ENCODE measurements at places on chromosomes 5 and 9.
A peak's percentile ranks its signal among the peaks of the same experiment; 100 is the strongest.

DNA sequence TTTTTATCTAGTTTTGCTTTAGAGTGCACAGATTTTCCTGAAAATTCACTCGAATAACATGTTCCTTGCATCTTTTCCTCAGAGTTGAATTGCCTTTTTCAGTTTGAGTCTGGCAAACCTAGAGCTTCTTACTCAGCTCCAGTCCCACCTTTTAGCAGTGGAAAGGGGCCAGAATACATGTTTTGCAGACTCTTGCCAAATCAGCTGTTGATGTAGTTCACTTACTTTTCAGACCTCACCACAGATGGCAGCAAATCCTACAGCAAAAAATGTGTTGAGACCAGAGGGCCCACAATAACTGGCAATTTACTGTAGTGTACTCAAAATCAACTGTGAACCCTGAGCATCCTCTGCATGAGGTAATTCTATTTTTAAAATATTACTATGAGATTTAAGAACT is 545.2 kb upstream of the ACO1 start:
- peak; percentile 5 for DNase-seq

DNA sequence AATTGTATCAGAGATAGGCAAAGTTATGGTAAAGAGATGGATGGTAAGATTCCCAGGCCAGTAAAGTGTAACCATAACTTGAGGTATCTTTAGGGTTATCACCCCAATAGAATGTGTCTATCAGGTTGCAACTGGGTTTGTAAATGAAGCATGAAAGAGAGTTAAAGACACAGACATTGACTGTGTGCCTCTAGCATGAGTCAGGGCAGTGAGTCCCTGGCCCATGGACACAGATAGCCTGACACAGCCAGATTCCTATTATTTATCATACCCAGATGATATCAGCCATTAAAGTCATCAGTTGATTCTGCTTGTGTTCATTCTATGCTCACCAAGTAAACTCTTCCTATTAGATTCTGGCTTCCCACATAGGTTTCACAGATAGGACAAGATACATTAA is 33.5 kb upstream of the SNAPC3 start:
- DNase-seq, result no peak

DNA sequence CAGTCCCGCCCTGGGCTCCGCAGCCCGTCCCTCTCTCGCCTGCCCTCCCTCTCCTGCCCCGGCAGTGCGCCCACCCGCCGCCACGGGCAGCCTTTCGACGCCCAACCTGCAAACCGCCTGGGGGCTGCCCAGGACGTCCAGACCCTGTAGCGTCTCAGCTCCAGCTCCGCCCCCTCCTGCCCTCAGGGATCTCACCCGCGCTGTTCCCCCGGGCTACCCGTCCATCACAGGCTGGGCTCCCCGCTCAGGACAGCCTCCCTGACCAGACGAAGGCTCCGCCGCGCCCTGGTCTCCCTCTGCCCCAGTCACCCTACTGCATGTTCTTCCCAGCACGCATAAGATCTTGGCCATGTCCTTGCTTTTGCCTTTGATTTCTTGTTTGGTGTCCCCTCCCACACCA is 1.4 kb downstream of the RASGEF1C start:
- no peak for DNase-seq

GRCh38 chr5:107526-107925 is 15.6 kb downstream of the PLEKHG4B start:
- DNase-seq, result no peak

DNA sequence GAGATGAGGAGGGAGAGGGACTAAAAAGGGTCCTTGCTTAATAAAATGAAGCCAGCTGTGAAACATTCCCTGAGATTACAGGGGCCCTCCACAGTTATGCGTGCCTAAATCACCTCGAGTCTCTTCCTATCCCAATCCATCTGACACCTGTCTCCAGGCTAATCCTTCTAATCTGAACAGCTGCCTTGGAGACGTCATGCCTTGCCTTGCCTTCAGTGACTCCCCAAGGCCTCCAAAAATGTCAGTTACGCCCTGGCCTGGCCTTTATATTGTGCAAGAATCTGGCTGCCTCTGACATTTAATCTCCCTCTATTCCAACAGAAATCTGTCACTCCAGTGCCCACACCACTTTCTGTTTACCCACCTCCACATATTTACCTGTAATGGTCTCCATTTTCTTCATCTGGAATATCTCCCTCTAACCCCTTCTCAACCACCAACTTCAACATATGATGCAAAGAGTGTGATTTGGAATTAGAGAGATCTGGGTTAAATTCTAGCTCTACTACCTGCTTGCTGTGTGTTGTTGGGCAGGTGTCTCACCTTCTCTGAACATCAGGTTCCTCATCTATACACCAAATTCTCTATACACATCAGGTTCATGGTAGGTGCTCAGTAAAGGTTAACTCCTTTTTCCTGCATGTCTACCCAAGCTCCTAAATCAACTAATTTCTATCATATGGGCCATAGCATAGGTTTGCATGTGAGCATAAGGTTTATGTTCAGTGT is 57.9 kb downstream of the PTCD2 start:
- DNase-seq, result peak; percentile 38

GRCh38 chr5:10374046-10375022 is 20.8 kb downstream of the MARCHF6 start:
- DNase-seq, result no peak

GRCh38 chr5:39569857-39570256 is 145.1 kb upstream of the DAB2 start:
- DNase-seq, result no peak

- no peak for DNase-seq
These were observed 25.7 kb downstream of the IL9 start for GRCh38 chr5:135869935-135870334.

DNA sequence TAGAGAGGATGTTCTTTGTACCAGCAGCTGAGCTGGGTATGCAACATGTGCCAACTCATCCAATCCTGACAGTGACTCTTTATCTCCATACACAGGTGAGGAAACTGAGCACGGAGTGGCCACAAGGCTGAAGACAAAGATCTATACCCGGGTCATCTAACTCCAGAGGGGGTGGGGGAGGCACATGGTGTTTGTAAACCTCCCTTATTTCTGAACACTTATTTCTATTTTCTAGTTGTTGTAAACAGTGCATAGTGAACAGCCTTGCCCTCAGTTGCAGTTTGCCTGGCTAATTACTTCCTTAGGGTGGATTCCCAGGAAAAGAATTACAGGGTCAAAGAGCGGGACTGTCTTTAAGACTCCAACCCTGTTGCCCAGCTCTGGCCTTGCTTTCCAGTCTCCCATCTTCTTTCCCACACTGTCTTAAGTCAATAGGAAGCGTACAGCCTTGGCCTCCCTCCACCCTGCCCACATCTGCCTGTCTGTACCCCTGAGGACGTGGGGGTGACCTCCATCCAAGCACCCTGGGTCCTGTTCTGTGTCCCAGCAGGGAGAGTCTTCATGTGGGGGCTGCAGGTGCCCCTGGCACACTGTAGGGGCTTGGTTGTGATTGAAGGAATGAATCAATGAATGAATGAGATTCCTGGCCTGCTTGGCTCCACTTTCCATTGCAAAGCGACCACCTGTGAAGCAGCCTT is 13.2 kb upstream of the FIBCD1 start:
- no peak for DNase-seq

DNA sequence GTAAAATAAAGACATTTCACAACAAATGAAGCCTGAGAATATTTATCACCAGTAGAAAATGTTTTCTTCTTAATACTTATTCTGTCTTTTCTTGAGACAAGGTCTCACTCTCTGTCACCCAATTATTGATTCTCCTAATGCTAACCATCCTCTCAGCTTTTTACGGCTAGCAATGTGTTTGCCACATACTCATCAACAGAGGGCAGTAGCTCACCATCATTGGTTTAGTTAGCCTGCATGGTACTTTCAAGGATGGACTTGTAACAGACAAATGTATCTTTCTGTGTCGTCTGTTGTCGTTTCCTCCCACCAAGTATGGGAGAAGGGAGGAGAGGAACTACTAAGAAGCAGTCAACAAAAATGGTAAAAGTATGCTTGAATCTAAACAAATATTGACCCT is 5.9 kb upstream of the ACO1 start:
- peak; percentile 18 for DNase-seq

GRCh38 chr9:107540164-107540561 is 50.6 kb upstream of the KLF4 start:
- DNase-seq, result no peak

DNA sequence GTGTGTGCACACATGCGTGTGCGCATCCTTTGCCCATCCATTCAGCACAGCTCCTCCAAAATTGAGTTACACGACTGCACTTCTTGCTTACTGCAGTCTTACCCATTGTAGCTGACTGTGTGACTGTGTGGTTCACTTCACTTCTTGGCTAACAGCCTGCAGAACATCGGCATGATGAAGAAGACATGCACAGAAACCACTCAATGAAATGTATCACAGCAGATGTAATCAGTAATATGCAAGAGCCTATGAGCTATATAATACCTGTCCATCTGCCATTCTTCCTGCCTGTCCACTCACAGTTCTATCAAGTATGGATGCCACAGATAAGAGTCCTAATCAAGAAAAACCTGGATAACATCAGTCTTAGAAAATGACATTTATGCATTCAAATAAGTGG is 83.9 kb downstream of the TRPM3 start:
- peak; percentile 26 for DNase-seq

GRCh38 chr9:84366683-84367082 is 26.1 kb upstream of the SLC28A3 start:
- DNase-seq, result no peak

GRCh38 chr5:3325201-3325971 is 270.2 kb upstream of the IRX1 start:
- DNase-seq, result no peak

DNA sequence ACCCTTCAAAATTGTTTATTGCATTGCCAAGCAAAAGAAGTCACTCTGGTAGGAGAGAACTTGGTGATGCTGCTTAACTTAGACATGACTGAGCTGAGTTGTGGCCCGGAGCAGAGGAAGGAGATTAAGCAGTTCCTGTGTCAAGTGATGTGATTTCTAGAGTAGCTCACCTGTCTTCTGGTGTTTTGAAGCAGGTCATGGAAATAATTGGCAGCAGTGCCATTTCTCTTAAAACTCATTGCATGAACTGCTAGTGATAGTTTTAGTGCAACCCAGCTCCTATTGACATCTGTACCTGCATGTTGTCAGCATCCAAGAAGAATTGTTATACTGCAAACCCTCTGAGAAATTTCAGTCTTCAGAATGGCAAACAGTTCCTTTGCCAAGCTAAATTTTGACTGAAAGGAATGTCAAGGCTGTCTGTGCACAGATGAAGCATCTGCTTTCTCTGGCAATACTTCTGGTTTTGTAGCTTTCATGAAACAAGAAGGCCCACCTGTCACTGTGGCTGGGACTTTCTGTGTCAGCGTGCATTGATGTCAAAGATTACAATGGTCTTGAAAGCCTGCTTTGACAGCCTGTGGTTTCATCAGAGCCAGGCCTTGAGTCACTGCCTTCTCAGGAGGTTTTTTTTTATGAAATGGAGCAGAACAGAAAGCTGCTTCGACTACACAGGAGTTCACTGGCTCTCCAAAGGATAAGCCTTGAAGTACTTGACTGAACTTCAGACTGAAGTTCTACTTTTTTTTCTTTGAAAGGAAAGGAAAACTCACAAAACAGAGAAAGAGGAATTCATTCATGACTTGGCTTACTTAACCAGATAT is 90.6 kb downstream of the RALGPS1 start:
- DNase-seq, result no peak

DNA sequence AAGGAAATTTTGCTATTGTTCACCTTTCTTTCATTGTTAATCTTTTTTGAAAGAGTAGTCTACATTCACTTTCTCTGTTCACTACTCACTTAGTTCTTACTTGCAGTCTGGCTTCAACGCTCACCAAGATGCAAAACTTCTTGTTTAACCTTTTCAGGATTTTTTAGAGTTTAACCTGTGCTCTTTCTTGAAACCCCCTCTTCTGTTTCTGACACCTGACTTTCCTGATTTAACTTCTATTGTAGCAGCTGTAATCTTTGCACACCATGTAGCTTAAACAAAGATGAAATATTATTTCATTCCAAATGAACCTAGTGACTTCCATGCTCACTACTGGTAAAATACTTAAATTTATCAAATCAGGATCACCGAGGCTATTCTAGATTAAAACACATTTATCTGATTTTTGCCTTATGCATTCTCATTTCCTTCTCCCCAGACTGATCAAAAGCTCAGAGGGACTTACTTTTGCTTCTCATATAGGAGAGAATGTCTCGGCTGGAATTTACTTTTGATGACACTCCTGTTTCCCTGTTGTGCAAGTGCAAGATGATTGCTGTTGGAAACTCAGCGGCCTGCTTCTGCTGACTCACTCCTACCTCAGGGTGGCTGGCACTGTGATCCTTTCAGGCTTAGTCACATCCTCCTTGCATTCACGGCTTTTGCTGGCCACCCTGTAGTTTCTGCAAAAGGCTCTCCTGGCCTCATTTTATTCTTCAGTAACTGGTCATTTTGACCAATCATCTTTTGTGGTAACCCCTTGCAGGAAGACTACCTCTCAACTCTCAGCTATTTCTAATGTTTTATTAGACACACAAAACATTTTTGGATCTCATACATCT is 109.3 kb upstream of the IFNE start:
- no peak for DNase-seq

DNA sequence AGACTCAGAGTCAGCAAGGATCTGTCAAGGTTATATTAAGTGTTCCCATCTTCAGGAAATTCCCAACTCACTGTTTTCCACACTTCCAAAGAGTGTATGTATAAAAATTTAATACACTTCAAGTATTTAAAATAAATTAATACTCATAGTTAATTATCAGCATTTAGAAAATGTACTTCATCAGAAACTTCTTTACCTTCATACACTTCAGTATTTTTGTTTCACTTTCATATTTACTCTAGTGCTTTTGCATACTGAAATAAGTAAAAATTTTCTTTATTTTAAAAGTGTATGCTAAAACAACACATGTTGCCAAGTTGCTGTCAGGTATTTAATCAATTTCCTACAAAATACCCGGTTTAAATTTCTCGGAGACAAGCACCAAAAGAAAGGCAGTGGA is 16.5 kb downstream of the RICTOR start:
- DNase-seq, result no peak

GRCh38 chr5:138186002-138186447 is 7.1 kb downstream of the KIF20A start:
- DNase-seq, result no peak

- no peak for DNase-seq
These were observed 21.3 kb downstream of the C5orf58 start for GRCh38 chr5:170254056-170254455.

GRCh38 chr5:101393795-101394450 is 490.8 kb upstream of the ST8SIA4 start:
- DNase-seq, result no peak

DNA sequence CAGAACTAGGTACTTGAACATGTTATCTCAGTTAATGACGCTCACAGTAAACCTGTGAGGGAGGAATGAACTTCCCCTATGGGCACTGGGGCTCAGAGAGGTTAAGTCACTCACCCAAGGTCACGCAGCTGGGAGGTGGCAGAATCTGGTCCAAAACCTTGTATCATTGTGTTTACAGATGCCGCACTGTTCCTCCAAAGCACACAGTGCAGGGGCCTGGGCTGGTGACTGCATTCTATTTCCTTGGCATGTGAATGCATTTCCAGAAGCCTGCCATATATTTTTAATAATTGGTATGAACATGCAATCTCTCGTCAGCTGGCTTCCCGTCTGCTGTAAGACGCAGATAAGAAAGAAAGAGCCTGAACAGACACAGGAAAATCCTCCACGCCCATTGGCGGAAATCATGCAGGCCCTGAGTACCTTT is 77.0 kb upstream of the TBC1D2 start:
- no peak for DNase-seq

GRCh38 chr9:5479994-5480694 is 29.8 kb downstream of the CD274 start:
- no peak for DNase-seq

Data from DMS 273 treated with DMSO at 0.1 percent for 48 hours (cell line).